ENCODE measurements at places on chromosomes 2 and 18. TPM values are rescaled to one million over a fixed set of nuclear protein-coding genes. Genes with fewer than 3 reads are reported as not detected.
A peak's percentile ranks its signal among the peaks of the same experiment; 100 is the strongest.

DNA sequence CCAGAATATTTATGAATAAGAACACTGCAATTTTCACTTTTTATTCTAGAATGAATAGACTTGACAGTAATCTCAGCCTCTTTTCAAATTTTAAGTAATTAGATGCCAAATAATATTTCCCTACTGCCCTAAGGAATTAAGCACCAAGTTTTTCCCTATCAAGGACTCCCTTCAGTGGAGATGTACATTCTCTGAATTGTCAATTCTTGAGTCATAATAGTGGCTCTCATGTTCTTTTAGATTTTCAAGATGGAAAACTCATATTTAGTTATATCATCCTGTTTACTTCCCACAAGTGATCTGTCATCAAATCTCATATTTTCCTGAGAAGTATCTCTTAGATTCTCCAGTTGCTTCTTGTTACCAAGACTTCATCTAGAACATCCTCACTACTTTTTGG, 1248.9 kb upstream of the CHAC2 start:
- H3K36me3 ChIP-seq: no peaks in the 10 kb centered on the region
- H3K4me1 ChIP-seq: no peaks in the 10 kb centered on the region
- DNase-seq: no peak
- H3K4me3 ChIP-seq: no peak overlapping the region
- H3K27ac ChIP-seq: no peak overlapping the region
- H3K27me3 ChIP-seq: no peaks in the 10 kb centered on the region

The SLC4A3 gene
- not detected for polyA plus RNA-seq

DNA sequence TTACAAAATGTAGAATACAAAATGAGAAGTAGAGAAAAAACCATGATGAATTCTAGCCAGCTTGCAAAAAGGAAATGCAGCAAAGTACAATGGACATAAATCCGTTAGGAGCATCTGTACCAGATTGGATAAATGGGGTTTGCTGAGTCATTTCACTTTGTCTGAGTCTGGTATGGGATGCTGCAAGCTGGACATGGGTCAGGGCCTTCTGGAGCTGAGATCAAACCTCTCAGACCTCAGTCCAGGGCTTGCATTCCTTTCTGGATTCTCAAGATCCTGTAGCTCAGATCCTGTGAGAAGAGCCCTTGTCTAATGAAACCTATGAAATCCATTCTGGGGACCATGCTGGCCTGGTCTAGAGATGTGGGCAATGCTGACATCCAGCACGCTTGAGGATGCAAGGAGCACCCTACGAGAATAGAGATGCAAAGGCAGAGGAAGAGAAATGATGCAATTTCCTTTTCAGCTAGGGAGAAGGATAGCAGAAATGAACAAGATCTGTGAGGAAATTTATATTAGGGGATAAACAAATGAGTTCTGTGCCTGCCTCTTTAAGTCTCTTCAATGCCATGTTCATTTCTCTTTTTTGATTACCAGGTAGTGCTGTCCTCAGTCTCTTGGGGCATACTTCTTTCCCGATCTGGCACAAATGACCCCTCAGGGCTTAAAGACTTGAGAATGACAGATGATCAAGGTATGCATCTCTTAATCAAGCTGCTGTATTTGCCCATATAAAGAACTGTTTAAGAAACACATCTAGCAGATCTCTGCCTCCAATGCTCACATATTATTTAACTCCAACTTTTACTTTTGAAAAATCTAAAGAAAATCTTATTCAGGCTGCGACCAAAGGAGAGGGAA, 230.4 kb downstream of the MEIS1 start:
- no peaks in the 10 kb centered on the region for H3K4me1 ChIP-seq
- H3K27ac ChIP-seq: no peak overlapping the region
- H3K4me3 ChIP-seq: no peak overlapping the region

GRCh38 chr2:1482253-1482675, 69.0 kb downstream of the TPO start:
- no peak overlapping the region for H3K27ac ChIP-seq
- H3K4me1 ChIP-seq: no peaks in the 10 kb centered on the region
- H3K27me3 ChIP-seq: no peaks in the 10 kb centered on the region
- H3K36me3 ChIP-seq: no peaks in the 10 kb centered on the region

The C18orf54 gene
- polyA plus RNA-seq: 0.14 TPM

GRCh38 chr2:102048465-102048864, 56.7 kb downstream of the IL1R2 start:
- H3K36me3 ChIP-seq: no peaks in the 10 kb centered on the region
- H3K27ac ChIP-seq: no peak overlapping the region
- no peak for DNase-seq
- peaks cover 53% of the 10 kb centered on the region for H3K4me1 ChIP-seq
- H3K4me3 ChIP-seq: no peak overlapping the region

DNA sequence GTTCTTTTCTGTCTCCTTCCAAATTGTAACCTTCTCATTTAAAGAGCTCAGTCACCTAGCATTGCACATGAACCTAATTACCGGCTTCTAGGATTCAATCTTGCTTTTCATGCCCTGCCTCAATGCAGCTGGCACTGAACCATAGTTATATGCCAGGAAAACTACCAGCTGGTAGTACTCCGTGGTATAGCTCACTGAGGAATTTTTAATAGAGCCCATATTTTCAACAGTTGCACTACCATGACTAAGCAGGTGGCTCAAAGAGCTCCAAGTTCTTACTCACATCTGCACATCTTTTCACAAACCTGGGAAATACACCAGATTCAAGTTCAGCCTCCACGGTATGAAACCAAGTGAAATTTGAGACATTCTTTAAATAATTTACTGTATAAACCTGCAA, 363.5 kb downstream of the GRB14 start:
- no peak overlapping the region for H3K27ac ChIP-seq
- no peaks in the 10 kb centered on the region for H3K4me1 ChIP-seq
- no peak overlapping the region for H3K4me3 ChIP-seq
- H3K36me3 ChIP-seq: no peaks in the 10 kb centered on the region
- no peak for DNase-seq

DNA sequence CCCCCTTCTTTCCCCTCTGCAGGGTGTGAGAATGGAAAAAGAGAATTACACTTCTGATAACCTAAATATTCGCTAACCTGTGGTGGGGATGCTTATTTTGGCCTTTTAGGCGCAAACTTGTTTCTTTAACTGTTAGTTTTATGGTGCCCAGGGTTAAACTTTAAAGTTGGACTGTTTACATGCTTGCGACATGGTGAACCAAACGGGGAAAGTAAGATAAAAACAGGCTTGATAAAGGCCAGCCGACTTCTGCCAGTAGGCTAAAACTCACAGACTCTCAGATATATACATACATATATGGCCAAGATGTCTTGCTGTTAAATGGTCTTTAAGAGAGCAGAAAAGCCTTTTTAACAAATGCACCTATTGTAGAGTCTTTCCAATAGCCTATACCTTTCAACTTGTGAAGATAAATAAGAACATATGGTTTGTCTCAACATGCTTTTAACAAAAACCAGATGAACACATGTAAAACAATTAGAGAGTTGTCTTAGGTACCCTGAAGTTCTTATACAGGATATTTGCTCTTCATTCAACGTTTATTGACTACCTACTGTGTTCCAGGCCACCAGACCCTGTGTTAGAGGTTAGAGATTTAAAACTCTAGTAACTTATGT, 29.0 kb downstream of the PRKCE start:
- no peak overlapping the region for H3K27ac ChIP-seq
- H3K36me3 ChIP-seq: no peaks in the 10 kb centered on the region
- no peaks in the 10 kb centered on the region for H3K4me1 ChIP-seq
- H3K27me3 ChIP-seq: no peaks in the 10 kb centered on the region
- H3K4me3 ChIP-seq: no peak overlapping the region
- DNase-seq: no peak

- H3K4me3 ChIP-seq: no peak overlapping the region
- no peak overlapping the region for H3K27ac ChIP-seq
- peaks cover 15% of the 10 kb centered on the region for H3K4me1 ChIP-seq
- DNase-seq: no peak
These were observed 130.7 kb downstream of the WDSUB1 start for GRCh38 chr2:159155791-159156190.

GRCh38 chr2:86786001-86786536, 4.6 kb downstream of the CD8A start:
- H3K4me3 ChIP-seq: no peak overlapping the region
- no peaks in the 10 kb centered on the region for H3K36me3 ChIP-seq
- peaks cover 16% of the 10 kb centered on the region for H3K4me1 ChIP-seq

- H3K27ac ChIP-seq: no peak overlapping the region
- H3K4me1 ChIP-seq: no peaks in the 10 kb centered on the region
- H3K27me3 ChIP-seq: no peaks in the 10 kb centered on the region
- no peak overlapping the region for H3K4me3 ChIP-seq
- no peak for DNase-seq
These were observed 50.5 kb upstream of the MSTN start for GRCh38 chr2:190113000-190113399.

GRCh38 chr2:226187616-226188015, 612.0 kb downstream of the IRS1 start:
- H3K27ac ChIP-seq: no peak overlapping the region
- H3K4me3 ChIP-seq: no peak overlapping the region
- H3K36me3 ChIP-seq: no peaks in the 10 kb centered on the region
- H3K4me1 ChIP-seq: peaks cover 28% of the 10 kb centered on the region
- no peaks in the 10 kb centered on the region for H3K27me3 ChIP-seq

DNA sequence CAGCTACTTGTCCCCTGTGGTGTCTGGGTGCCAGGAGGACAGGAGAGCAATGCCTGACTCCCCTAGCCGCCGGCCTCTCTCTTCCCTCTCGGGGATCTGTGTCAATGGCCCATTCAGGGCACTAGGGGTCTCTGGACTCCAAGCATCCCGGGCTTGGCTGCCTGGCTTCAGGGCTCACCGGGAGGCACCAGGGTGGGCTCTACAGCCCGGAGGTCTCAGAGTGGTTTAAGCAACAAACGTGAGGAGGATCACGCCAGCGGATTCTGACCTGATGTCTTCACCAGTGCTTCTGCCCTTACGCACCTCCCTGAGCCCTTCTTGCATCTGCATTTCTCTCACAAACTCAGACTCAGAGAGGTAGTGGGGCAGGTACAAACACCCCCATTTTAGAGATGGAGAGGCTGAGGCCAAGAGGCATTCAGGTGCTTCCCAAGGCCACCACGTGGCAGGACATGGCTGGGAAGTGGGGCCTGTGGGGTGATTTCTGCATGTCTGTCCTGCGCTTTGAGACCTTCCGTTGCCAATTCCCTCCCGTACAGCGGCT, 243.0 kb downstream of the CELF4 start:
- H3K36me3 ChIP-seq: no peaks in the 10 kb centered on the region
- no peaks in the 10 kb centered on the region for H3K4me1 ChIP-seq
- DNase-seq: no peak
- H3K27ac ChIP-seq: no peak overlapping the region
- H3K27me3 ChIP-seq: no peaks in the 10 kb centered on the region

DNA sequence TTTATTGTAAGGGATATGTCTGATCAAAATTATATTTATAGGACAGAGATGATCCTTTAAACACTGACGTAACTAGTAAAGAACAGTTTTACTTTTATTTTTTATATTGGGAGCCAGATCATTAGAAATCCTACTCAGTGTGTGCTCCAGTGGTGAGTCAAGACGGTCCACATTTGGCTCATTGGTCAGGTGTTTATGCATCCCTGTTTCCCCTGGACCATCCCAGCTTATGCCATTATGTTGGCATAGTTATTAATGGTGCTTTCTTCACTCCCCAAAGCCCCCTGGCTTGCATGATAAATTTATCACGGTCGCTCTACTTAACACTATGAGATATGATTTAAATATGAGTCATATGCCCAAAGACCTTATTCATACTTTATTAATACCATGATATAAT, 293.4 kb downstream of the XIRP2 start:
- no peak overlapping the region for H3K27ac ChIP-seq
- H3K36me3 ChIP-seq: no peaks in the 10 kb centered on the region
- H3K27me3 ChIP-seq: no peaks in the 10 kb centered on the region

GRCh38 chr2:137837830-137838229, 126.4 kb upstream of the HNMT start:
- H3K27me3 ChIP-seq: no peaks in the 10 kb centered on the region
- no peaks in the 10 kb centered on the region for H3K4me1 ChIP-seq
- no peaks in the 10 kb centered on the region for H3K36me3 ChIP-seq

- DNase-seq: no peak
- H3K36me3 ChIP-seq: no peaks in the 10 kb centered on the region
- no peaks in the 10 kb centered on the region for H3K27me3 ChIP-seq
- H3K4me3 ChIP-seq: no peak overlapping the region
These were observed 19.5 kb upstream of the YWHAQ start for GRCh38 chr2:9650119-9650821.

GRCh38 chr2:234285541-234285940, 211.3 kb downstream of the ARL4C start:
- peaks cover 8% of the 10 kb centered on the region for H3K4me1 ChIP-seq
- no peak overlapping the region for H3K27ac ChIP-seq
- H3K4me3 ChIP-seq: no peak overlapping the region
- H3K36me3 ChIP-seq: no peaks in the 10 kb centered on the region

DNA sequence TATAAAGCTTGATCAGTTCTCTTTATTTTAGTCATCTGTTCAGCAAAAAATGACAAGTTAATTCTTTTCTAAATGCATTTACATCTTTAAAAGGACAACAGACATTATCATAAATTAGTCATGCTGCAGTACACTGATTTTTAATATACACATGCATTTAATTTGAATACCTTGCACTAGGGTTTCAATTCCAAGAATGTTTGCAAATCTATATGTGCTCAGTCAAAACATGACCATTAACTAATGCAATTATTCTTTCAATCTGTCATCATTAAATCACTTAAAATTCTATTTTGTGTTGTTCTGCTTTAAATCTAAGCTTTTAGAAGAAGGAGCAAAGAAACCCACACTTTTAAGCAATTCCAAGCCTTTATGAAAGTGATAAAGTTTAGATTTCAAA, 342.6 kb downstream of the THSD7B start:
- no peaks in the 10 kb centered on the region for H3K27me3 ChIP-seq
- H3K4me1 ChIP-seq: no peaks in the 10 kb centered on the region
- no peaks in the 10 kb centered on the region for H3K36me3 ChIP-seq
- H3K4me3 ChIP-seq: no peak overlapping the region

GRCh38 chr2:144441711-144442141, 78.2 kb downstream of the ZEB2 start:
- H3K36me3 ChIP-seq: peaks cover 48% of the 10 kb centered on the region
- peak overlapping the region; percentile 83 for H3K27ac ChIP-seq
- no peak for DNase-seq

GRCh38 chr18:70491734-70492348, 203.0 kb downstream of the SOCS6 start:
- H3K36me3 ChIP-seq: no peaks in the 10 kb centered on the region
- H3K27ac ChIP-seq: no peak overlapping the region
- H3K4me3 ChIP-seq: no peak overlapping the region
- peak; percentile 64 for DNase-seq
- H3K4me1 ChIP-seq: peaks cover 15% of the 10 kb centered on the region
- no peaks in the 10 kb centered on the region for H3K27me3 ChIP-seq

Data from CD14-positive monocyte (primary cell).